ENCODE measurements at places on chromosomes 7 and 10. TPM values are rescaled to one million over a fixed set of nuclear protein-coding genes. Genes with fewer than 3 reads are reported as not detected.

The BMPER gene
- polyA plus RNA-seq, result 6.8 TPM

The TAC1 gene
- polyA plus RNA-seq, result 0.69 TPM

The MRPS33 gene
- polyA plus RNA-seq, result not detected

The HOXA13 gene
- polyA plus RNA-seq, result 0.20 TPM

The MRC1 gene
- 15.8 TPM for polyA plus RNA-seq

The MCM10 gene
- polyA plus RNA-seq, result 5.0 TPM

The DGKB gene
- polyA plus RNA-seq, result 0.87 TPM

The FAM25G gene
- not detected for polyA plus RNA-seq

The LHPP gene
- not detected for polyA plus RNA-seq

The KIAA1549 gene
- polyA plus RNA-seq, result 13.0 TPM

GRCh38 chr7:82468435-82468834, 24.9 kb upstream of the CACNA2D1 start:
- no peak for DNase-seq

- no peak for DNase-seq
These were observed 192.2 kb downstream of the PRKG1 start for GRCh38 chr10:51266496-51266895.

DNA sequence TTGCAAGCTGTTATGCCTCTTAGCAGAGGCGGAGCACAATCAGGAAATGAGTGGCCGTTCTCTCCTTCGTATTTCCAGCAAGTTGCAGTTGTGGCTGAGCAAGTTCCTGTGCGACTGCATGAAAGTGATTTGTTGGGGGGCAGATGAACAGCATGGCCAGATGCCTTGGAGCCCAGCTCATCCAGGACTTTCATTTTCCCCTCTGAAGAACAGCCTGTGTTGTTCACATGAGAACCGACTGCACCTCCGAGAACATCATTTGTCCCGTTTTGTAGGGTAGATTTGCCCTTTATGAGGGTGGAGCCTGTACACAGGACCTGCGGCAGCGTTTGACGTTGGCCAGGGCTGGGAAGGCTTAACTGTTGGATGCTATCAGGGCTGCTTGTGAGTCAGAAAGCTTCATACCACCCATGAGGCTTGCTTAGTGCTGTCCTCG, 4.4 kb downstream of the BAG3 start:
- no peak for DNase-seq

GRCh38 chr7:88291398-88292173, 15.1 kb downstream of the STEAP4 start:
- no peak for DNase-seq

DNA sequence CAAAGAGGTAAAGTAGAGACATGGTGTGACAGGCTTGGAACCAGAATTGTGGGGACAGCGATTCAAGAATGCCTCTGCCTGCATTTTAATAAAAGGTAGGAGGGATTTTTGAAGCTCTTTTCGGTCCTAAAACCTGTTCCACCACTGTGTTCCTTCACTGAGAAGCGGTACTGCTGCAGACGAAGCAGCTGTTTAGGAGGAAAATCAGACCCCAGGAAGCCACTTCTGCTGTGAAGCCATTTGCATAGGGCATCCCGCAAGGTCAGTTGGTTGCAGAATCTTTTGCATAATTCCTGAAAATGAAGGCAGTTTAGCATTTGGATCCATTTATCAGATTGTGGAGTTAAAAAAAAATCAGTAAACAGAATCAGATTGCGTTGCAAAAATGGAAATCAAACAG, 183.3 kb upstream of the PRKCQ start:
- DNase-seq, result no peak

DNA sequence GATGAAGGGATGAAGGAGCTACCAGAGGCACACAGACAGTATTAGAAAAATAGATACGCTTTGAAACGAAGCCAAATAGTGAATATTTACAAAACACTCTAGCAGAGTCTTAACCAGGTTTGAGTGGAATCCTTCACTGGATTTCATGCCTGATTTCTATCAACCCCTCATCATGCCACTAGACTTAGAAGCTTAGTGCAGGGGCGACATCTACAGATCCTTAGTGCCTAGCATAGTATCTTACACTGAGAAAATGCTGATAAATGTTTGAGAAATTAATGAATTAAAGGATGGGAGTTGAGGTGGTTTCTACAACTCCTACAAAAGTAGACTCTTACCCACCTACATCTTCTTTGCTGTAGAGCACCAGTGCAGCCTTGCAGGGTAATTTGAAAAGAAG, 54.7 kb upstream of the CCNJ start:
- DNase-seq, result no peak

- DNase-seq, result no peak
These were observed 252.7 kb upstream of the SHH start for GRCh38 chr7:156064971-156065386.

DNA sequence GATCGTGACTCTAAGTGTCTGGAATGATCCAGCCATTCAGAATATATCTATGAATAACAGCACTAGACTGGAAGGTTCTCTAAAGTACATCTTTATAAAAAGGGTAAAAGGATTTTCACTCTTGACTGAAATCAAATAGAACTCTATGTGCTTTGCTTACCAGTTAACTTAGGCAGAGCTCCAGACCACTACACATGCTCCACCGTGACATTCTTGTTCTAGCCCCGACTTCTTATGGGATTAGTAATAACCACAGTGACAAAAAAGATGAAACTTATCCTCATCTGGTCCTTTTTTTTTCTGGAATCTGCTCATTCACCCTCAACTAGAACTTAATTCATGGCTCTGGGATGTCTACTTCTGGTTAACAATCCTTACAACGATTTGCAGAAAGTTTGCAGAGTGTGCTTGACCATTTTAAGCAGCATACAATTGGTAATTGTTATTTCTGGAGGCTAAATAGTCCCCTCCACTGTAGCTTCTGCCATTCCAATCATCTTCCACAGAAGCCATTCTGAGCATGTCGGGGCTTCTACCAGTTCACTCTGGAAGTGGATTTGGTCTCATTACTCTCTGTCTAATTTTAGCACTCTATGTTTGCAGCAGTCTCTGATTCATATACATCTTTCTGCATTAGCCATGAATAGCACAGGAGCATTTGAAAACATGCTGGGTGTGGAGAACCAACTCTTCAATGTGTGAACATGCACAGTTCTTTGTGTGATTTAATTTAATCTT, 163.7 kb upstream of the CDC14C start:
- DNase-seq, result no peak

GRCh38 chr7:9242636-9243035, 809.2 kb downstream of the NXPH1 start:
- no peak for DNase-seq

GRCh38 chr10:1664333-1664964, 72.9 kb downstream of the ADARB2 start:
- DNase-seq, result no peak

DNA sequence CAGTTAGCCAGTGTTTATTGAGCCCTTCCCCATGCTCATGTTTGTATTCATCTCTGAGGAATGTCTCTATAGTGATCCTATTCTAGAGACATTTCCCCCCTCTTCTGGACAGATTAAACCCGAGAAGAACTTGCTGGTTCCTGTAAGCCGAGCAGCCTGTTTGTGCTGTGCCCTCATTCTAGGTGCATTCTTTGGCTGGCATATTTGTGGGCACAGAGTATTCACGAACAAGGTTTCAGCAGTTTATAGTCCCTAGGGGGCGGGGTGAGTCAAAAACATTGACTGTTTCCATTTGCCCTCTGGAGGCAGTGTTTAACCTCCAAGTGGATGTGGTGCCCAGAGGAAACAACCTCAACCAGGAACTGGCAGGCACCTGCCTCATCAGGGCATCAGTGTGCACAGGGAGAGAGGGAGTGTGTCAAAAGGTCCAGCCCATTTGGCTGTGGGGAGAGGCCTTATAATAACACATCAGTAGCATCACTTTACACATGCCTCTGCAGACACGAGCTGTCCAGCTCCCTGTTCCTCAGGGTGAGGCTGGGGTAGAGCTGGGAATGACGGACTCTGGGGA, 273.3 kb upstream of the LRGUK start:
- DNase-seq, result no peak

- no peak for DNase-seq
These were observed 831 bp downstream of the ZKSCAN5 start for GRCh38 chr7:99505324-99505662.

DNA sequence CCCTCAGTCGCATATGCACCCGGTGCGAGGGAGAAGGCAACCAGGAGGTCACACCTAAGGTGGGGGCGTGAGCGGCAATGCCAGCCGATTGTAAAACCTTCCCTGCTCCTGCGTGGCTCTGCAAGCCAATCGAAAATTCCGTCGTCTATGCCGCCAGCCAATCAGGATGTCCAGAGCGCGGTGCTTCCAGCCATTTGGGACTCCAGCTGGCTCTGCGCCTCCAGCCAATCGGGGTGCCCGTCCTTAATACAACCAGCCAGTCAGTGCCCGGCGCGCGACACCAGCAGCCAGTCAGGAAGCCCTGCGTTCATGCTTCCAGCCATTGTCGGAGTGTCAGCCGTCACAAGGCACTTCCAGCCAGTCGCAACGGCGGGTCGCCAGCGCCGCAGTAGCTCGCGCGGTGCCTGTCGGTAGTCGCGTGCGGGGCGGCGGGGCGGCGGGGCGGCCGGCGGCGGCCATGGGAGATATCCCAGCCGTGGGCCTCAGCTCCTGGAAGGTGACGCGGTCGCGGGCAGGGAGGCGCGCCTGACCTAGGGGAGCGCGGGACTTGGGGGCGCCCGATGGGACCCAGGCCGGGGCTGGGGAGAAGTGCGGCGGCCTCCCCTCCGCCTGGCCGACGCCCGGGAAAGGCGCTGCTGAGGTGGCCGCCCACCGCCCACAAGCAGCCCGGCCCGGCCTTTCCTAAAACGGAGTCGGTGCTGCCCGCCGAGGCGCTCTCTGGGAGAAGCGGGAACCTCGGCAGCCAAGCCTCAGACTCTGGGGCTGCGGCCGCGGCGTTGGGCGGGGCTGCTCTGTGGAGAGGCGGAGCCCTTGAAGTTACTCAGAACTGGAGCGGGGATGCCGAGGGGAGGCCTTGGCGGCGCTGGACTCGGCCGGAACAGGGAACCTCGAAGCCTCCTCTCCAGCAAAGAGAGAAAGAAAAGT, at the start of gene AKR1E2:
Gene AKR1E2, plus strand, starts transcription at position 340 of the 924 bp plus-strand sequence. Its CDS starts 118 bp downstream, at position 458.
- peak; percentile 82 for DNase-seq

DNA sequence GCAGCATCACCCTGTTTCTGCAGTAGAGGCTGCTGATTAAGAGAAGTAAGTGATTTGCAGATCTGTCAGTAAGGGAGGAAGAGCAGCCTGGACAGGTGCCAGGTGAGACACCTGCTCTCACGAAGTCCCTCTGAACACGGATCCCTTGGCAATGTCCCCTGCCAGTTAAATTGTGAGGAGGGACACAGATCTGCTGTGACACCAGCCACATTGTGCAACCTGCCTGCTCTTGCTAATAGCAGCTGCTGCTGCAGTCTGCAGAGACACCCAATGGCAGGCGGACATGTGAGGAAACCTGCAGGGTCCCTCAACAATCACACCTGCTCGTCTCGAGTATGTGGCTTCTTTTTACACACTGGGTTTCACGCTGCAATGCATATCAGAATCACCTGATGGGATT, 31.9 kb downstream of the ANXA11 start:
- DNase-seq, result no peak

DNA sequence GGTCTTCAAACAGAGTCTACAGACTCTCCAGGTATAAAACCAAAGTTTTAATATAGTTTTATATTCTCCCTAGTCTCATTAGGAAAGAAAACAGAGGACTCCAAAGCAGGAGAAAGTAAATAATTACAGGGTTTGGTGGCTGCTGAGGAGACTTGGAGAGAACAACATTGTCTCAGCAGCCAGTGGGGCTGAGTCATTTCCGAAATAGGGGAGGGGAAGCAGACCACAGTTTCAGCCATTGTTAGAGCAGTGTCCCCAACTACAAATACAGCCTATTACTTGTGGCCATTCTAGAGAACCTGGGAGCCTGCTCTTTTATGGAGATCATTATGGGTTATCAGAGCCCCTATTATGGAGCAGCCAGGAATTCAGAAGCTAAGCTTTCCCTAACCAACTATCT, 44.2 kb upstream of the A1CF start:
- no peak for DNase-seq

DNA sequence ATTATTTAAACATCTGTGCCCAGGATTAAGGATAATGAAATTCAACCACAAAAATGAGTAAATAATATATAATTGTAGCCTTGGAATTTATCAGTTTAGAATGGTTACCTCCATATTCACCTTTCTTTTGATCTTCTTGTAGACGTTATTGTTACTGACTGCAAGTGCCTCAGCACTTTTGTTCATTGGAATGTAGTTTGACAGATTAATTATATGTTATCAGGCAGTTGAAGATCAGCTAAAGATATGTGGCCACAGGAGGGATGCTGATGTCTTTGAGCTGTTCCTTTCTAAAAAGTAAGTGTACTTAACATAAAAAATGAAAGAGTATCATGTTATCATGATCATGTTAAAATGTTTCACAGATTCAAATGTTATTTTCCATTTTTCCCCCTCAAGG, 5.6 kb downstream of the LRRC72 start:
- DNase-seq, result no peak

- peak; percentile 16 for DNase-seq
These were observed 70.1 kb downstream of the COBL start for GRCh38 chr7:51246258-51247245.

DNA sequence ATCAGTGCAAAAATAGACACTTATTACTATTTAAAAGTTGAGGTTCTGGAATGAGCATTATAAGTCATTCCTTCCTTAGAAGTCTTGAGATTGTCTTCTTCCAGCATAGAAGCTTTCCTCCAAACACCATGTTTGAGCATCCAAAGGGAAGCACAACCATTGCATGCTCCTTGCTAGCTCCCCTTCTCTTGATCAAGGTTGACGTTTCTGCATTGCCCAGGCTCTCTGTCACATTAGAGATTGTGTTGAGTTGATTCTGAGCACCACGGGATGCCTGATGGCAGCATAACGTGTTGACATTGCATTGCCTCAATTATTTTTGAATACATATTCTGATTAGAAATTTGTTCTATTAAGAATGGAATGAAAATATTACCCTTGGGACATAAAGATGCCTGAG, 322.2 kb downstream of the CDK14 start:
- DNase-seq, result no peak

DNA sequence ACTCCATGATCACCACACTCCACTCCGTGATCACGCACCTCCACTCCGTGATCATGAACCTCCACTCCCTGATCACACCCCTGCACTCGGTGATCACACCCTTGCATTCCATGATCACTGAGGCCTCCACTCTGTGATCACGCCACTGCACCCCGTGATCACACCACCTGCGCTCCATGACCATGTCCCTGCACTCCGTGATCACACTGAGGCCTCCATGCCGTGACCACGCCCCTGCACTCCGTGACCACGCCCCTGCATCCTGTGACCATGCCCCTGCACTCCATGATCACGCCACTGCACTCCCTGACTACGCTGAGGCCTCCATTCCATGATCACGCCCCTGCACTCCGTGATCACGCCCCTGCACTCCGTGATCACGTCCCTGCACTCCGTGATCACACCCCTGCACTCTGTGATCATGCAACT, 27.1 kb downstream of the STK32C start:
- no peak for DNase-seq

- no peak for DNase-seq
These were observed 53.3 kb downstream of the DIP2C start for GRCh38 chr10:636016-636730.

- no peak for DNase-seq
These were observed 77.0 kb upstream of the INHBA start for GRCh38 chr7:41779918-41780317.

GRCh38 chr10:99537989-99538917, 5.5 kb downstream of the NKX2-3 start:
- DNase-seq, result no peak
